Esophagus squamous epithelium (tissue), 5 donors: ENCODE measurements at places on chromosomes 13 and 19.

GRCh38 chr19:8666814-8667405 lies 31.7 kb downstream of the ACTL9 start:
- no peak for DNase-seq

GRCh38 chr19:10514211-10515145 lies 2.8 kb downstream of the S1PR5 start:
- no peak for DNase-seq

DNA sequence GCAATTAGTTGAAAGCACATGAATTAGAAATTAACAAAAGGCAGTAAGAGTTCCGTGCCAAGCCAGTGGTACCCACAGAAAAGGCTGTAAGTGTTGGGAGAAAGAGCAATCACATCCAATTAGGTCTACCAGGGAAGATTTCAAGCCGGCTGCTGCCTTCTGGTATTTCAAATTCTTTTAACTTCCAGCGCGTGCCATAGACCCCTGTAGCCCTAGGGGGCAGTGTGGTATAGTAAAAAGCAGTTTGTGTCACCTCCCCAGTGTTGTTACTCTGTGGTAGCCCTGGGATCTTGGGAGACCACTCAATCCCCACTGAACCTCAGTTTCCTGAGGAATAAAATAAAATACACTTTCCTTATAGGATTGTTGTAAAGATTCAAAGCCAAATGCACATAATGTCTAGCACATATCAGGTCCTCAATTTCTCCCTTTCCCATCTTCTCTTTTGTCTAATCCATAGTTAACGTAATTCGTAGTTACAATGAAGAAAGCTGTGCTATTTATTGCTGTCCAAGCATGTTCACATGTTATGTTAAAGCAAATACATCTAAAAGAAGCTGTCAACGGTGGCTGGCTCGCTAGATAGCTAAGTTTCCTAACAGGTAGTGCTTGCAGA lies 230.2 kb downstream of the TDRD3 start:
- DNase-seq: no peak

- DNase-seq: no peak
Measured at GRCh38 chr19:17496337-17496997, 15.0 kb upstream of the PGLS start.
